ENCODE measurements at places on chromosomes 11 and 22.

DNA sequence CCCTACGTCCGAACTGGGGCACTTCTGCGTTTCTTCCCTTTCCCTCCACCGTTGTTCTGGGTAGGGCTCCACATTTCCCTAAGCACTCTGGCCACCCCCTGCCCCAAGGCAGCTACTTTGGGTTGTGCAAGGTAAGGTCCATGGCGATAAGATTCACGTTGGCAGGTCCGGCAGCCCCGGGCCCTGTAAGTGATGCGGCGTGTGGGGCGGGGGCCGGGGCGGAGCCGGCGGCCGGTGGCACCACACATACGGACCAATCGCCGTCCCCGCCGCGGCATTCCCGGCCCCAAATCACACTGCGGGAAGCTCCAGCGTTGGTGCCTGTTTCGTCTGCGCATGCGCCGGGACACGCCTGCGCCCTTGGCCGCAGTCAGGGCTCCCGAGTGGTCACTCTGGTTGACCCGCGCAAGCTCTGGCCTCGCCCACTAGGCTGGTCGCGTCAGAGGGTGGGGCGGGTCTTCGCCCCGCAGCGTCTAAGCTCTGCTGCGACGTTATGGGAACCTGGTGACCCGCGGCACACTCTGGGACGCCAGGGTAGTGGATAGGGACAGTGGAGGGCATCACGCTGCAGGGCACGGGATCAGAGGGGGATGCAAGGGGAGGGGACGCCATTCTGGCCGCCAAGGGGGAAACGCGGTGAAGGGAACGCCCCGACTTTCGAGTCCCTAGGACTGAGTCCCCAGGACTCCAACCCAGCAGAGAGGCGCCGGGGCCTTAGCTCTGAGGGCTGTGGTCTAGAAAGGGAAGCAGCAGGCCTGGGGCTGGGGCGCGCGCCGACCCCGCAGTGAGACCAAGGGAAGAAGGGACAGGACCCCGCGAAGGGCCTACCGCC lies 1.6 kb downstream of the FADS1 start:
- no peak for DNase-seq

DNA sequence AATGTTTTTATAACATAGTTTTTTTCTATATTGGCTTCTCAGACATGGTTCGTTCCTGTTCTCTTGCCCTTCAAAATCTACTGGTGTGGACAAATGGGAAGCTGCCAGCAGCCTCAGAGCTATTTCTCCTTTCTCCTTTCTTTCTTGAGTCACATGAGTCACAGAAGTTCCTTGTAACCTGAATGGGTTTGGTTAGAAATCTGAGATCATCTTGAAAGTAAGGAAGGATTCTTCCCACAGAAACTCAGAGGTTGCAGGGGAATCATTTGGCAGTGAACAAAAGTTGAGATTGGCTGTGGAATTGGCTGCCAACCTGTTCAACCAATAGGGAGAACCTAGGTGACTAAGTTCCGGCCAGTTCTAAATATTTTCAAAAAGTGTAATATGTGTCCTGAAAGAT lies 12.5 kb downstream of the PLET1 start:
- no peak for DNase-seq

- DNase-seq: no peak
Observed at GRCh38 chr22:43042101-43042780, 27.3 kb upstream of the PACSIN2 start.

GRCh38 chr11:77752516-77752915 lies 68.0 kb downstream of the RSF1 start:
- DNase-seq: no peak

All from keratinocyte (primary cell).